Activated CD4-positive, CD25-positive, alpha-beta regulatory T cell (primary cell): ENCODE measurements at places on chromosomes 7 and 10.

DNA sequence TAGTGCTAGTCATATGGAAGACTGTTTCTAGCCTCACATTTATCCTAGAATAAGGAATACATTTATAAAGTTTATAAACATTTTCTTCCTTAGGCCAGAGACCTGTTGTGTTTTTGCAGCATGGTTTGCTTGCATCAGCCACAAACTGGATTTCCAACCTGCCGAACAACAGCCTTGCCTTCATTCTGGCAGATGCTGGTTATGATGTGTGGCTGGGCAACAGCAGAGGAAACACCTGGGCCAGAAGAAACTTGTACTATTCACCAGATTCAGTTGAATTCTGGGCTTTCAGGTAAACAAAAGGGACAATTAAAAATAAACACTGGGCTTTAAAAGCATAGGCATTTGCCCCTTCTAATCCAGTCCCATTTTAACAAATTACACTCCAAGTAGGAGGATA lies 4.2 kb downstream of the LIPF start:
- no peak for DNase-seq

DNA sequence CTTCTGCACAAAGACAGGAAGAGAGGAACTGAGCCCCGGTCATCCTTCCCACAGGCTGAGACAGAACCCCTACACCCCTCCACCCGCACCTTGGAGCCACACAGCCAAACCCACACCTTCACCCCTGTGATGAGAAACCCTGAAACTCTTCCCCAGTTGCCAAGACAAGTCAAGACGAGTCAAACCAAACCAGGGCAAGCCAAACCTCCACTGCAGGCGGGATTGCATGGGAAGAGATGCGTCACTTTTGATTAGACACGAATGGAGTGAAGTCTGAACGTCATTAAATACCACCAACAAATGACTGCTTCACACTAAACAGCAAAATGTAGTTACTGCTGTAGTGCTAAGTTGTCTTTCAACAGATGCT lies 73.8 kb downstream of the PRPF18 start:
- DNase-seq, result no peak

- DNase-seq, result no peak
These were observed 724.5 kb downstream of the ANKRD7 start for GRCh38 chr7:118949031-118949430.

GRCh38 chr7:50276483-50276882 lies 28.0 kb upstream of the IKZF1 start:
- DNase-seq, result no peak

DNA sequence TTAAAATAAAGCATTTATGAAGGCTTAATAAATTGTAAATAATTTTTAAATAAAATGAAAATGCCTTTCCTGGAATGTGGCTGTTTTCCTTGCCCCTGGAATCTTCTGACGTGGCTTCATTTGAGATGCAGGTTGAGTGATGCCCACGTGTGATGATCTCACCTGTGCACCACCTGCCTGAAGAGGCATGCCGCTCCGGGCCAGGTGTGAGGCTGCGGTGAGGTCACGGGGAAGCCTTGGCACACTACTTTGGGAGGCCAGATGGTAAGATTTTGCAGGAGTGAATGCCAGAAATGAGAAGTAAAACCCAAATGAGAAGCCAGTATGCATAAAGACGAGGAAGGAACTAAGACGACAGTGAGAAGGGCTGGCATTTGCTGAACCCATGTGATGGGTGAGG lies 36.2 kb downstream of the GOT1 start:
- no peak for DNase-seq

DNA sequence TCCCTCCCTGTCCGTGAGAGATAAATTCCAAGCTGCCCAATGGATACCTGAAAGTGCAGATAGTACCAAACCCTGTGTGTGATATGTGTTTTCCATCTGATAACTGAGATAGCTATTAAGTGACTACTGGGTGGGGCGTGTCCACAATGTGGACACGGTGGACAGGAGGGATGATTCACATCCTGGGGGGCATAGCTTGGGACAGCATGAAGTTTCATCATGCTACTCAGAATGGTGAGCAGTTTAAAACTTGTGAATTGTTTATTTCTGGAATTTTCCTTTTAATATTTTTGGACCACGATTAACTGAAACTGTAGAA lies 158.6 kb downstream of the CREB5 start:
- DNase-seq, result no peak

- DNase-seq, result no peak
These were observed 141.5 kb upstream of the NPVF start for GRCh38 chr7:25369786-25370185.

DNA sequence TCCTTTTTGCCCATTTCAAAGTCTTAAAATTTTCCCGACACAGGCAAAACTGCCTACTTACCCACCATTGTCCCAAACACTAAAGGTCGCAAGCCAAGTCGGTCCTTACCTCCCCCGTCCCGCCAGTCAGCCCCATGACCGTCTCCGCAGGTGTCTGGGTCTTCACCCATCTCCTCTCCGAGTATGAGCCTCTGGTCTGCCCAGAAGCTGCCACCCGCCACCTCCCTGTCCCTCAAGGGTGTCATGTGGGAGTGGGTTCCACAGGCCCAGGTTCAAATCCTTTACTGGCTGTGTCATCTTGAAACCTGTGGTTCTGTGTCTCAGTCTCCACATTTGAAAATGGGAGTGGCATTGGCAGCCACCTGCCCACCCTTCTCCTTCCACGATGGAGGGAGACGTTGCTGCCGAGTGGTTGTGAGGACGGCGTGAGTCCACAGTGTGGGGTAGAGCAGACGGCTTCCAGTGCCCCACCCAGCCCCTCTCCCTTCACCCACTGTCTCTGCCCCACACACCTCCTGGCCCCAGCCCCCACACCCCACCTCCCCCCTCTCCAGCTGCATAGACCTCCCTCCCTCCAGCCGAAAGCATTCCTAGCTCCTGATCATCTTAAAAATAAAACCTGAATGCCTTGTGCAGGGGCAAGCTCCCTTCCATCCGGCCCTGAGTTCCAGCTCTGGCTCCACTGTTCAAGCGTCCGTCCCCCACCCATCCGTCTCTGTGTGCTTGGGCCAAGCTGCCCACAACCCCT lies 35.3 kb downstream of the FOXL3 start:
- DNase-seq, result no peak
